Heart left ventricle (tissue), 16 donors: ENCODE measurements at places on chromosomes 6 and 20. TPM values are rescaled to one million over a fixed set of nuclear protein-coding genes. Genes with fewer than 3 reads are reported as not detected.

Gene TRIM38
- total RNA-seq, result 8.4 TPM

DNA sequence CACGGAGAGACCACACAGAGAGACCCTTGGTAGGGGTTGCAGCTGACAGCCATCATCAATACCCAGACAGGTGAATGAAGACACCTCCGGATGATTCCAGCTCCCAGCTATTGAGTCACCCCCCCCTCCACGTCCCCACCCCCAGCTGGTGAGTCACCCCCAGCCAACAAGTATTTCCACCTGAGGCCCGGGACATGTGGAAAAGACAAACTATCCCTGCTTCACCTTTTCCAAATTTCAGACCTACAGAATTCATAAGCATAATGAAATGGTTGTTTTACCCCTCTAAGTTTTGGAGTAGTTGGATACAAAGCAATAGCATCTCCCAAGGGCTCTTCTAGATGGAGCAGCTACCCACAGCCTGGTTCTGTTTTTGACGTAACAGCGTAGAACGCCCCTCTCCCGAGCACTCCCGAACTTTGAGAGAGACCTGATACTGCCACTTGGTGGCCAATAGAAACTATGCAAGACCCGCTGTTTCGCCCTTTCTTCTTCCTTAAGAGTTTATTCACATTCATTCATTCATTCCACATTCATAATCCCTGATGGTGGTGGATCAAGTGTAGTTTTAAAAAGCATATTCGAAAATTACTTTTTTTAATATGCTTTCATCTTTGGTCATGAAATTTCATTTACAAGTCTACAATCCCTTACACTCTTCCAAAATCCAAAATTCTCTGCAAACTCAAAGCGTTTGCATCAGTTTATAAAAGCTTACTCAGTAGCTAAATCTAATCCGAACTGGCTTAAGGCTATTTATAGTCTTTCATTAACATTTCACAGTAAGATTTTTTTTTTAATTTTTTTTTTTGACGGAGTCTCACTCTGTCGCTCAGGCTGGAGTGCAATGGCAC, 15.1 kb upstream of the PPP1R16B start:
- no peak for DNase-seq

- no peak for DNase-seq
These were observed 124.9 kb upstream of the NRN1 start for GRCh38 chr6:6131492-6132109.

GRCh38 chr6:3738381-3739131, 13.0 kb downstream of the PXDC1 start:
- no peak for DNase-seq

GRCh38 chr6:14200047-14200446, 82.5 kb downstream of the CD83 start:
- no peak for DNase-seq

DNA sequence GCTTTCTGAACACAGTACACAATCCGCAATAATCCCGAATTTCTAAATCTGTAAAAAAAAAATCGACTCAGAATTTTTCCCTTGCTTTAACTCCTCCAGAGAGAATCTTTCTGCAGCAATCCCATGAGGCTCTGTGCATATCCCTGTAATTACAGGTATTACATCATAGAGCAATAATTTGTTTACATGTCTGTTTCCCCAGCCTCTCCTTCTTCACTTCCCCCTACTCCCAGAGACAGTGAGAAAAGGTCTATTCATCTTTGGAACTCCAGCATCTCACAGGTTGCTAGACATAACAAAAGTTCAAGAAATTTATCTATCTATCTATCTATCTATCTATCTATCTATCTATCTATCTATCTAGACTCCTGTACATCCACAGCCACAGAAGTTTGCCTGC, 26.0 kb downstream of the KLHL31 start:
- no peak for DNase-seq

GRCh38 chr20:20277894-20278335, 90.0 kb upstream of the INSM1 start:
- DNase-seq, result no peak

DNA sequence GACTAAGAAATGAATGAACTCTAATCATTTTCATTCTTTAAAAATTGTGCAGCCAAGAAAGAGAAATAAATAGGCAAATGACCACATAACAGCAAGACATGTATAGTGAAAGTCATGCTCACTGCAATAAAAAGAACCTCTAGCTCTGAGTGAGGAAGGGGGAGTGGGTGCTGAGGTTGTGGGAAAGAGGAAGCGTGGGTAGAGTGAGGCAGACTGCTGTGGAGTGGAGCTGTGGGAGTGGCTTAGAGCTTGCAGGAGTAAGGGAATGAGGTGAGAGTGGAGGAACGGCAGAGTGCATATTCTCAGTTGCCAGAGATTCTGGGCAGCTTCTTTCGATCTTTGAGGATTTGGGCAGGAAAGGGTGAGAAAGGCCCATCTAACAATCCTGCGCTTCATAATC, 10.4 kb downstream of the DEFB129 start:
- DNase-seq, result peak; percentile 28

DNA sequence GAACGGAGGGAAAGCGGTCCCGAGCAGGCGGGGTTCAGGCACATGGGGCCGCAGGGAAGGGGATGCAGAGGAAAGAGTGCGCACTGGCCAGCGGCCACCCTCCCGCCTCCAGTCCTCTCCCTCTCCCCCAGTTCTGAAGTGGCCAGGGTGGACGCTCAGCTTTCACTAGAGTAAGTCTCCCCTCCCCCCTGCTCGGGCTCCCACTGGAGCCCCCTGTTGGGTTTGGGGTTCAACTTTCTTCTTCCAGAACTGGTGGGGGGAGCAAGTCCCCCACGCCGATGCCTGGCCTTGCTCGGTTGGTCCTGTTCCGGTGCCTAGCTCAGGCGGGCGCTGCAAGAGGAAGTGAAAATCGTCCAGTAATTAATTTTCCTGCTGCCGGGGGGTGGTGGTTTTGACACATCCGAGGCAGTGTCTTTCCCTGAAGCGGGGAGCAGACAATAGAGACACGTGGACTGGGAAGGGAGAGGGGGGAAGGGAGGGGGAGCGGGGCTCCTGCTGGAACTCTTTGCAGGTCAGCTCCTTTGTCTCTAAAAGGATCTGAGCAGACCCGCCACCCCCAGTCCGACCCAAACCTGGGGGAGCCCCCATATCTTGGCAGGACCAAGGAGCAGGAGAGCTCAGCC, 824 bp upstream of the SCRT2 start:
- peak; percentile 43 for DNase-seq

DNA sequence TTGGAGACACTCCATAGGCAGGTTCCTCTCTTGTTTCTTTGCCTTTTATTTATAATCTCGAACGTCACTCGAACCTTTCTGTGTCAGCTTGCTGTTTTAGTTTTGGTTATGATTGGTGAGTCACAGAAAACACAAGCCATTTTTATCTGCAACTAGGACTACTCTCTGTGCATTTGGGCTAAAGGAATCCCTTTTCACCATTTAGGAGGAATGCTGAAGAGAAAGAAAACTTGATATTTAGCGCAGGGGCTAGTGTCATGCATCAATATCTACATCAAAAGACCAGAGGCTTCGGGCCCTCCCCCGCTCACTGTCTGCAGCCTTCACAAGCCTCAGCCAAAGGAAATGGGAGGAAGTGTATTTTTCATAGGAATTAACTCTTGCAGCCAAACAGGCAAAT, 507.8 kb upstream of the CITED2 start:
- DNase-seq, result no peak

DNA sequence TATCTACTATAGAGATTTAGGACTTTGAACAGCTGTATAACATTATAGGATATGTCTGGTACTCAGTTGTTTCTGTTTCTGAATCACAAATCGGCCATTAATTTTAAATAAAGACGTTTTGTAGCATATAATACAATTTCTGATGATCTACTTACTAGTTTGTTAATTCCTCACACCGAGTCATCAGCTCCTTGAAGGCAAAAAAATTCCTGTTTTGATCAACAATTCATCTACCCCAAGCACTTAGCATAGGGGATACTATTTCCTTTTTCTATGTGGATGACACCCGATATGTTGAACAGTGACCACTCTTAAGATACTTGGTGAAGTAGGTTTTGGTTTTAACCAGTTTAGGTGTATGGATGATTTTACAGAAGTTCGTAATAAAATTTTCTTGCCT, 107.3 kb downstream of the NCOA3 start:
- DNase-seq, result no peak
